ENCODE measurements at places on chromosomes 11 and 22. TPM values are rescaled to one million over a fixed set of nuclear protein-coding genes. Genes with fewer than 3 reads are reported as not detected.

DNA sequence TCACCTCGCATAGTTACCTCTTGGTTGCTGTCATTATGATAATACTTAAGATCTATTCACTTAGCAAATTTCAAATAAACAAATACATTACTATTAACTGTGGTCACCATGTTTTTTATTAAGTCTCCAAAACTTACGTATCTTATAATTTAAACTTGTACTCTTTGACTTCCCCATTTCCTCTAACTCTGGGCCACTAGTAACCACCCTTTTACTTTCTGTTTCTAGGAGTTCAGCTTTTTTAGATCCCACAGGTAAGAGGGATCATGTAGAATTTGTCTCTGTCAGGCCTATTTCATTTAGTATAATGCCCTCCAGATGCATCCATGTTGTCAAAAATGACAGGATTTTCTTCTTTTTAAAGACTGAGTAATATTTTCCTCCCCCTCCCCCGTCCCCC, 212.4 kb upstream of the C11orf87 start:
- H3K27ac ChIP-seq: no peak overlapping the region
- no peaks in the 10 kb centered on the region for H3K27me3 ChIP-seq
- no peak for DNase-seq
- no peak overlapping the region for H3K4me3 ChIP-seq

- no peak overlapping the region for H3K27ac ChIP-seq
- no peaks in the 10 kb centered on the region for H3K4me1 ChIP-seq
- peaks cover 72% of the 10 kb centered on the region for H3K36me3 ChIP-seq
- DNase-seq: no peak
- H3K4me3 ChIP-seq: no peak overlapping the region
These were observed 33.6 kb downstream of the OSBP start for GRCh38 chr11:59582006-59582405.

- peaks cover 3% of the 10 kb centered on the region for H3K27me3 ChIP-seq
- no peak overlapping the region for H3K4me3 ChIP-seq
- no peaks in the 10 kb centered on the region for H3K36me3 ChIP-seq
These were observed 11.2 kb downstream of the PNPLA5 start for GRCh38 chr22:43880541-43880991.

DNA sequence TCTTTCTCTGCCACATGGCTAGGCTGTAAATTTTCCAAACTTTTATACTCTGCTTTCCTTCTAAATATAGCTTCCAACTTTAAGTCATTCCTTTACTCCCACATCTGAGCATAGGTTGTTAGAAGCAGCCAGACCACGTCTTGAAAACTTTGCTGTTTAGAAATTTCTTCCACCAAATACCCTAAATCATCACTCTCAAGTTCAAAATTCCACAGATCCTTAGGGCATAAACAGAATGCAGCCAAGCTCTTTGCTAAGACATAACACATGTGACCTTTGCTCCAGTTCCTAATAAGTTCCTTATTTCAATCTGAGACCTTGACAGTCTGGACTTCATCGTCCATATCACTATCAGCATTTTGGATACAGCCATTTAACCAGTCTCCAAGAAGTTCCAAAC, 749.9 kb downstream of the METTL15 start:
- H3K27ac ChIP-seq: no peak overlapping the region
- H3K27me3 ChIP-seq: no peaks in the 10 kb centered on the region
- no peaks in the 10 kb centered on the region for H3K36me3 ChIP-seq
- H3K4me3 ChIP-seq: no peak overlapping the region

- H3K27ac ChIP-seq: no peak overlapping the region
- peaks cover 13% of the 10 kb centered on the region for H3K27me3 ChIP-seq
- DNase-seq: no peak
These were observed 135.9 kb downstream of the FDX1 start for GRCh38 chr11:110565357-110566336.

DNA sequence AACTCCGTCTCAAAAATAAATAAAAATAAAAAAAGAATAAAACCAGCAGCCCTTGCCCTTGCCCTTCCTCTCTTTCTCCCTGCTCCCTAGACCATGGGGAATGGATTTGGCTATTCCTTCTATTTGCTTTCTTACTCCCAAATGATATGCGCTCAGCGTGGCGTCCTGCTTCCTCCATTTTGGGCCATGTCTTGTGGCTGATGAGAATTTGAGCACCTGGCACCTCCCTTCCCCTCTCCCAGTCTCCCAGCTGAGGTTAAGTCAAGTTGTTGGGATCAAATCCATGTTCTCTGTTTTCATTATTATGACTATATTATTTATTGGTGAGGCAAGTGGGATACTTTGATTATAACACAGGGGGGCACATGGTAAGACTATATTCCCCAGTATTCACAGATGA, 10.8 kb upstream of the CTTN start:
- H3K36me3 ChIP-seq: peaks cover 10% of the 10 kb centered on the region
- no peak overlapping the region for H3K4me3 ChIP-seq
- no peak overlapping the region for H3K27ac ChIP-seq
- peaks cover 12% of the 10 kb centered on the region for H3K27me3 ChIP-seq

DNA sequence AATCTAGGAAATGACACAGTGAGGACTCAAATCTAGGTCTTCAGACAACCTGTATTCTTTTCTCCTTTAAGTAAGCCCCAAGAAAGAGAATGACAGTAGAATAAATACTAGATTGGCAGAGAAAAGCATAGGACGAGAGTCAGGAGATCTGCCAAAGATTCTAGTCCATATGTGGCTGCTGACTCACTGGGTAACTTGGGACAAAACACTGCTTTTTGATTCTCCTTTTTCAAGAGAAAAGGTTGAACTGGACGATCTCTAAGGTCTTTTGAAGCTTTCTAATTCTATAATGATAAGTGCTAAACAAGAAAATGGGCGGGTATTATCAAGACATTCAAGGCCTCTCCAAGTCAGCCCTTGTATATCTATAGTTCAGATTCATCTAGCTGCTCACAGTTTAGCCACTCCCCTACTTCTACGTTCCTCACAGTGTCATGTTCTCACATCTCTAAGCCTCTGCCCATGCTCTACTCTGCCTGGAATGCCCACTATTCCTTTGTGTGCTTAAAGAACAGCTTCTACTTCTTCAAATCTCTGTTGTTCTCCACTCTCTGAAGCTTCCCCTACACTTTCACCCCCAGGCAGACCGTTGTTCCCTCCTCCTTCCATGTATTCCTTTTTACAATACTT, 53.0 kb downstream of the RELT start:
- H3K36me3 ChIP-seq: peaks cover 2% of the 10 kb centered on the region
- no peak overlapping the region for H3K4me3 ChIP-seq
- H3K27me3 ChIP-seq: no peaks in the 10 kb centered on the region
- H3K27ac ChIP-seq: no peak overlapping the region

The IGSF9B gene
- 130 TPM for total RNA-seq

The APOL1 gene
- total RNA-seq: 50.9 TPM

The LRRC75B gene
- total RNA-seq: 1.0 TPM

The GGTLC3 gene
- not detected for total RNA-seq

The KLHL35 gene
- 0.50 TPM for total RNA-seq
